Stromal cell of bone marrow (primary cell): ENCODE measurements at places on chromosomes 11 and 22.

DNA sequence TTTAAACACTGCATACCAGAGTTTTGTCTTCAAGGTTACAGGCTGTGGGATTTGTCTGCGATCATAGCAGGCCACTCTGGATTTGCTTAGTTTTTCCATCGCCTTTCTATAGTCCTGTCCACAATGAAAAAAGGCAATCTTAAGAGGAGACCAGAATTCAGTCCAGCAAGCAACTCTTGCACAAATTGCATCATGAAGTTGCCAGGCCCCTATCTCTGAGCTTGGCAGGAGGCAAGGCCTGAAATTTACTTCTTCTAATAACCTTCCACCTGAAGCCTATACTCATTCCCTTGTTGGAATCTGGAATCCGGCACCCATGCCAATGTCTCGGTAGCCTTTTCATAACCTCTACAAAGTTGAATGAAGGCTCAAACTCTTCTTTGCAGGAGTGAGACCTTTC is 100.1 kb downstream of the NAV2 start:
- no peak for DNase-seq

DNA sequence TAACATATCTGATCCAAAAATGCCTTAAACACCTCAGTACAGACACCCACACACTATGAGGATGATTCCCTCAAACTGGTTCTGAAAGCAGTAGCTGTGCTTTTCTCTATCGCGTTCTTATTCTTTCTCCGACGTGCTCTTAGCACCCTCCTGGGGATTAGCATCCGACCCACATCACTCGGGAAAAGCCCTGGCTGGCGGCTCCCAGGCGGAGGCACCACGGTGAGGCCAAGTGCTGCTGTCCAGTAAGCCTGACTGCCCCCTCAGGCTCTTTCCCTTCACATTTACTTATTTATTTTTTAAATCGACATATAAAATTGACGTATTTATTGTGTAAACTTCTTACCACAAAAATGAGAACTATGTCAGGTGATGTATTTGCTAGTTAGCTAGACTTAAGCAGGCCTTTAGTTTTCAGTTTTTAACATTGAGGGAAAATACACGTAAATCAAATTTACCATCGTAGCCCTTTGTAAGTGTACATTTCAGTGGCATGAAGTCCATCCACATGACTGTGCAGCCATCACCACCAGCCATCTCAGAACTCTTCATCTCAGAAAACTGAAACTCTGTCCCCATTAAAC is 19.2 kb downstream of the TBX1 start:
- no peak for DNase-seq

DNA sequence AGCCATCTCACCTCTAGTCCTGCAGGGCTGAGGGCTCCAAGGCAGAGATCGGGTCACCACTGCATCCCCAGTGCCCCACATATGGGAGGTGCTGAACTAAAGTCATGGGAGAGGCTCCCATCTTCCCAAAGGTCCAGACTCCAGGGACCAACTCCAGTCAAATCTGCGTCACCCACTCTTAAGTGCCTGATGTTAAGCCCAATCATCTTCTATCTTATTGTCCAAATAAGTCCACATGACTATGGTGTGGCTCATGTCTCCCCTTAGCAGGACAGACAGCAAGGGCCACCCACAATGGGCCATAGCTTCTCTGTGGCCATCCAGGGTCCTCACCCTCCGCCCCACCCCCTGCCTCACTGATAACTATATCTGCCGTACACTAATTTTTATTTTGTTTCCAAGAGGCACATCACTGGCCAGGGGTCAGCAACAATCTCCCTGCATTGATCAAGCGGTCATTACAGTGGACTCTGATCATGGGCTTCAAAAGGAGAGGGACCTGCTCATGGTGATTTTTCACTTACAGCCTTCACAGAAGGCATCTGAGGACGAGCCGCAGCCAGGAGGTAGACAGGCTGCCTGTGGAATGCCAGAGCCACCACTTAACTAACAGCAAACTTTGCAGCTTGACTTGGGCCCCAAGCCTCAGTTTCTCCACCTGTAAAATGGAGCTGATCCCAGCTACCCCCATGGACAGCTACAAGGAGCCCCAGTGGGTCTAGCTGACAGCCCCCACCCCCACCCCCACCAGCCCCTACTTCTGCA is 23.3 kb downstream of the MYH9 start:
- DNase-seq: no peak

- no peak for DNase-seq
These were observed 11.7 kb upstream of the IGSF22 start for GRCh38 chr11:18737642-18738041.

DNA sequence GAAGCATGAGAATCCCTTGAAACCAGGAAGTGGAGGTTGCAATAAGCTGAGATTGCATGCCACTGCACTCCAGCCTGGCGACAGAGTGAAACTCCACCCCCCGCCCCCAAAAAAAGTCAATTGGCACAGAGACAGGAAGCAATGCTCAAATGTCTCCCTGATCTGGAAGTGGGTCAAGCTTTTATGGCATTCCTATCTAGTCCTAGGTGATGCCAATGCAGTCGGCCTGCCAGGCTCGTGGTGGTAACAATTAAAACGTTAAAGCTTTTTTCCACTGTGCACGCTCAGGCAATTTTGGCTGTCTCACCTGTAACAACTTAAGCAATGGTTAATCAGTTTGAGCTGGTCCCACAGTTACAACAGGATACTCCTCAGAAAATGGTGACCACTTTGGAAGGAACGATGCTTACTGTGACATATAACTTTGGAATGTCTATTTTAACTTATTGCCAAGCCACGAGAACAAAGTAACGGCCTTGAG is 18.9 kb upstream of the PISD start:
- peak; percentile 47 for DNase-seq

- no peak for DNase-seq
These were observed 4.4 kb downstream of the DUSP8 start for GRCh38 chr11:1567721-1568100.

DNA sequence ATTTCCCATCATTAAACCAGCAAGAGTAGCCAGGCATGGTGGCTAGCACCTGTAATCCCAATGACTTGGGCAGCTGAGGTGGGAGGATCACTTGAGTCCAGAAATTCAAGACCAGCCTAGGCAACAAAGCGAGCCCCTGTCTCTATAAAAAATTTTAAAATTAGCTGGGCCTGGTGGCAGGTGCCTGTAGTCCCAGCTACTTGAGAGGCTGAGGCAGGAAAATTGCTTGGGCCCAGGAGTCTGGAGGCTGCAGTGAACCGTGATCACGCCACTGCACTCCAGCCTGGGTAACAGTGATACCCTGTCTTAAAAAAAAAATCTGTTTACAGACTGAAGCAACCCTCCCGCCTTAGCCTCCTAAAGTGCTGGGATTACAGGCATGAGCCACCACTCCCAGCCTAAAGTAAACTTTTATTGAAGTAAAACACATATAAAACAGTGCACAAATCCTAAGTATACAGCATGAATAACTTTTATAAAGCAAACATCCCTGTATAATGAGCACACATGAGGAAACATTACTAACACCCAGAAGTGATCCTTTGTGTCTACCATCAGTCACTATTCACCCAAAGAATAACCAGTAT is 12.6 kb downstream of the UCP3 start:
- DNase-seq: no peak

GRCh38 chr11:129747071-129747470 is 68.6 kb upstream of the TMEM45B start:
- no peak for DNase-seq

GRCh38 chr11:33703788-33704187 is 3.2 kb upstream of the C11orf91 start:
- DNase-seq: no peak

DNA sequence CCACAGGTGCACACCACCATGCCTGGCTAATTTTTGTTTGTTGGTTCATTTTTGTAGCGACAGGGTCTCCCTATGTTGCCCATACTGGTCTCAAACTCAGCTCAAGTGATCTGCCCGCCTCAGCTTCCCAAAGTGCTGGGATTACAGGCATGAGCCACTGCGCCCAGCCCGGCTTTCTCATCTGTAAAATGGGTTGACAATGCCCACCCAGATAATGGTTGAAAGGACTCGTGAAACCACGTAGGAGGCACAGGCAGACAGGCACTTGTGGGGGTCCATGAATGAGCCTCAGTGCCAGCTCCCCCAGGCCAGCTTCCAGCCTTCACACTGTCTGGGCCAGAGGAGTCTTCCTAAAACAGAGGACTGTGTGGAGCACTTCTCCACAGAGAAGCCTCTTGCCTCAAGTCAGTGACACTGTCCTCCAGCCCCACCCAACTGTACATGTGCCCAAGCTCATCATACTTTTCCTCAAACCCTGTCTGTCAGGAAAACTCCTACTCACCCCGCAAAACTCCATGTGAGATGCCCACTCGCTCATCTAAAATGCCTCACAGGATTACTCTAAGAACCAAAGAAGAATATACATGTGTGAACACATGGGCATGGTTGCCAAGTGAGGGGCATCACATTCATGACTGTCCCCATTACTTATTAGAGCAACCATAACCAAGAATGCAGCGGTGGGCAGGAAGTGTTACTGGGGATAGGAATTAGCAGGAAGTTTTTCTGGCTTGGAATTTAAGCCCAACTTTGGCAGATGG is 32.1 kb upstream of the WNT7B start:
- DNase-seq: no peak

DNA sequence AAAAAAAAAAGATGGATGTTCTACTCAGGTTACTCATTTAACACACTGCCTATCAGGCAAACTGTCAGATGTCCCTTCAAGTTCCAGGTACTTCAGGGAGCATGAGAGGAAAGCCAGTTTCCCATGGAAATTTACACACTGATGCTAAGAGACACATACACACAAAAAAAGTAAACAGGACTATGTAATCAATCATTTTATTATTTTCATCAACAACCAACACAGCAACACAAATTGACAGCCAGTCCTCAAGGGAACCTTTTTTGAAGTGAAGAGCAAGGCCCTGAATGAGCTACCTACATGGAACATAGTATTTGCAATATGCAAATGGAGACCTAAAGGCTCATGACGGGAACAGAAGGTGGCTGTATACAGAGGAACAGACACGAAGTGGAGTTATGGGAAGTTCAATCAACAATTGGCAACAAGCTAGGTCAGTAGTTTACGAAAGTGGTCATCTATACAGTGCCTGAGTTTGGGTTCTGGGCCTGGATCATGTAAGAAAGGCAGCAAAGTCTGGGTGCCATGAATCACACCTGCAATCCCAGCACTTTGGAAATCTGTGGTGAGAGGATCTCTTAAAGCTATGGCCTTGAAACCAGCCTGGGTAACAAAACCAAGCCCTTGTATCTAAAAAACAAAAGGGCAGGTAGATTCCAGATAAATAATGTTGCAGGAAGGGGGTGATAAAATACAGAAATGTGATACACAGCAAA is 12.6 kb upstream of the WDR74 start:
- DNase-seq: no peak

DNA sequence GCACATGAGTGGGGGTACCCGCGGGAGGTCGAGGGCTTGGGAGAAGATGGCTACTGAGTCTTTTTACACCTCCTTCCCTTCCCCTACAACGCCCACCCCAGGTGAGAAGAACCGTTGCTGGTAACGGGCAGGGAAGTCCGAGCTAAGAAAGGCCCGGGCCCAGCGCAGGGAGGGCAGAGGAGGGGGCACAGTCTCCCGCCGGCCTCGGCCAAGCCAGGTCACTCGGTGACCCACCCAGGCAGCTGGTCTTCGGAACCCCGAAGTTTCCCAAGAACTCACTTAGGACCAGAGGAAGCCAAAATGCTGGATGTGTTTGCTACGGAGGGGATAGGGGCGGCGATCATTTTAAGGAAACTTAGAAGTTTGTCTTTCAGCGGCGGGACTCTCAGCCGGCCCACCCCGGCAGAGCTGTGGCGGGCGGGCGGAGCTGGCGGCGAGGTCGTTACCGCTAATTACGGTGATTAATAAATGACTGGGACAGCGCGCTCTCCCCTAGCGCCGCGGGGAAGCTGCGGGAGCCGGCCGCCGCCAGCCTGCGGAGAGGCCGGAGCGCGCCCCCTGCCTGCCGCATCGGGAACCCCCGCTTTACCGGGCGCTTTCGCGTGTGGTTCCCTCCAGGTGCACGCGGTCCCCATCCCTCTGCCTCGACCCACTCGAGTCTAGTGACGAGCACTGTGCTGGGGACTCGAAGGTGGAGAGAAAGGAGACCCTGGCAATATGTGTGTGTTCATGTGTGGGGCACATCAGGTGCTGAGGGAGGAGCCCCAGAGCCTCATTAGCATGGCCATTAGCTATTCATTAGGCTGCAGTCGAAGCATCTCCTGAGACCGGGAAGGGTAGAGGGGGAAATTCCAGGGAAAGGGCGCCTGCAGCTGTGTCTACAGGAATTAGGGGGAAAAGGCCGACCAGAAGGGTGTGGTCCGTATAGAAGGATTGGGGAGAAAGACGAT is 945 bp downstream of the ROBO3 start:
- no peak for DNase-seq

DNA sequence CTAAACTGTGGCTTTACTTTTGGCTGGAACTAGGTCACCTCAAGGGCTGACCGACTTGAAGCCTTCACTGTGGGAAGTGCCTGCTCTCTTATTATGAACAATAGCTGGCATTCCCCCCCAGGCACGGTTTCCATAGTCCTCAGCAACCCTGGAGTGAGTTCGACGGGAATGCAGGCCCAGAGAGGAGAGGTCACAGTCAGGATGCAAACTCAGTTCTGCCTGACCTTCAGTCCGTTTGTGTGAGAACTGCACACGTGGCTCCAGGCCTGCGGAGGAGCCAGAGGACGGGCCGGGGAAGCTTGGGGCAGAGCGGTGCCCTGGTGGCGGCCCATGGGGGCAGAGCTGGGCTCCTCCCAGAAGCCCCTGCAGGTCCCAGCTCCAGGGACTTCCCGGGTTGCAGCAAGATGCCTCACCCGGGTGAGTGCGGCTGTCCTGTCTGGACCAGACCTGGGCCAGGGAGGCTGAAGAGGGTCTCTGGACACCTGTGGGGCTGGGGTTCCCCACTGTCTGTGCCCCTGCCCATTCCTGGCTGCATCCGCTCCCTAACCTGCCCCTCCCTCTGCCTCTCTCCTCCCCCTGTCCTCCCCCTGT is 17.2 kb downstream of the SLC25A18 start:
- no peak for DNase-seq

GRCh38 chr22:45582955-45583320 is 80.3 kb downstream of the FBLN1 start:
- no peak for DNase-seq

DNA sequence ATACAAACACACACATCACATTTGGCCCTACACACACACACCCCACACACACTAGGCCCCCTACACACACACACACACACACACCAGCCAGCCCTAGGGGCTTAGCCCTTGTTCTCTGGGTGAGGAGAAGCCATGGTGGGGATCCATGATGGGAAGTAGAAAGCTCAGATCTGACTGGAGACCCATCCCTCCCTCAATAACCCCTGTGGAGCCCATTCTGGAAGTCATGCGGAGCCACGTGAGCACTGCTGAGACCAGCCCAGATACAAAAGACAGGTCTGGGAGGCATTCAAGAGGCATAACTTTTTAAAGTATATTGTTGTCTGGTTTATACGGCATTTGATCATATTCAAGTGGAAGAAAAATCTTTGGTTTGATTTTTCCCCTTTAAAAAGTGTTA is 448.5 kb downstream of the SOX6 start:
- no peak for DNase-seq

DNA sequence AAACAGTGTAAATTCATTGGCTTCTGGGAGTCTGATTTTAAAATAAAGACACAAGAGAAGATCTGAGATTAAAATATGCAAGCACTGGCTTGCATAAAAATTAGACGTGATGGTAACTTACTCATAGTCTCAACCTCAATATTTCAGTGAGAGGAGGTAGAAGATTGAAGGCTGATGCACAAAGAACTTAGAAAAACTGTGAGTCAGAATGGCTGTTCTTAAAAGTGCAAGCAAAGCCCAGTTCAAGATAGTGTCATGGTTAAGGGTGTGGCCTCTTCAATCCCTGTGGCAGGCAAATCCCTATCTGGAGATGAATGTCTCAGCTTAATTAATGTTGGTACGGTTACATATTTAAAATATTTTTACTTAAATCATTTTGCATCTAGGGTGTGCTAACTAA is 33.6 kb upstream of the FIBIN start:
- DNase-seq: no peak
